Left cardiac atrium (tissue), 4 donors: ENCODE measurements at places on chromosomes 2 and 18.

GRCh38 chr2:54864727-54865126 is 141.3 kb downstream of the EML6 start:
- no peak for DNase-seq

DNA sequence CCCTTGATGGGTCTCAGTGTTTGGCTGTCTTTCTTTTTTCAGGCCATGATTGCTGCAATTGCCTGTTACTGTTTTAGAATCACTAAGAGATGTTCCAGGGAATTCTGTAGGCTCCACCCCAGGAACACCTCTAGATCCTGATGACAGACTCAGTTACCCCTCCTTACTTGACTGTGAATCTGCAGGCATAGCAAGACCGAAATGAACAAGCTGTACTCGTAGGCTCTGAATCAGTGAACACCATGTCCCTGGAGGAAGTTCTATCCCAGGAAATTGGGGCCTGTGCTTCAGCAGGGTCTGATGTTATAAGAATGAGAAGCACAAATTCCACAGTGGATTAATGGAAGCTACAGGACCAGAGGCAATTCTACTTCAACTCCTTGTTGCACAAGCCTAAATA is 148.6 kb downstream of the COPS8 start:
- no peak for DNase-seq

- DNase-seq = no peak
These were observed 4.3 kb downstream of the PAX8 start for GRCh38 chr2:113274432-113274831.

DNA sequence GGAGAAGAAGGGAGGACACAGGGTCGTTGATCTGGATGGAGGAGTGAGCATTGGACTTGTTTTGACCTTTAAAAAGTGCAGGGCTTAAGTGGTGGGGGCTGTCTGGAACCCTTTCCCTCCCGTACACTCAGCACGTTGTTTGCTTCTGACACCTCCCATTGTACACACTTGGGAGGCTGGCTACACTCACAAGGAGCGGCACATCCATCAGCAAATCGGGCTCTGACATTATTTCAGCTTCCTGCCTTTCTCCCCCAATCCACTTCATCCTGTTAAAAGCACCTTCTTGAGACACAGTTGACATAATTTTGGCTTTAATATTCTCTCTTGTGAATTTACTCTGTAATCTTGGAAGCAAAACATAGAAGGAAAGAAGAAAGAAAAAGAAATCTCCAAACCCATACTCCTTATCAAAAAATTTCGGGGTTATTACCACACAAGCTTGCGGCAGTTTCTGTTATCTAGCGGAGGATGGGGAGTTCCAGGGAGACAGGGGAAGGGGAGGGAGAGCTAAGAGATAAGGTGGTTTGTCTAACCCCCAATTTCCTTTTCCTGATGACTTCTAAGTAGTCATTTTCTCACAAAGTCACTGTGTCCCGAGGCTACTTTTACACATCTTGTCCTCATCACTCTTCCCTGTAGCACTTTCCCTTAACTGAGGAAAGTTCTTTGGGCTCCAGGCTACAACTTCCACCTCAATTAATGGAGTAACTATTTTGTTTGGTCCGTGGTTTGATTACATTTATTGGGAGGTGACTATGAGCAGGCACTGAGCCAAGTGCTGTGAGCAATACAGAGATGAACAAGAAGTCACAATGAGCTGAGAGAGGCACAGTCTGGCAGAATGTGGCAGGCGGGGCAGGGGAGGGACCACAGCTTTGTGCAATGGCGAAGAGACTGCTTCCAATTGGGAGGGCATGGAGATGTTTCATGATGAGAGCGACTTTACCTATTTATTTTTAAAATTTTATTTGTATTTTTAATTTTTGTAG is 240.1 kb upstream of the MEX3C start:
- DNase-seq = no peak
